ENCODE measurements at places on chromosomes 2 and 18. TPM values are rescaled to one million over a fixed set of nuclear protein-coding genes. Genes with fewer than 3 reads are reported as not detected.
A peak's percentile ranks its signal among the peaks of the same experiment; 100 is the strongest.

ATP6V1B1 gene
- total RNA-seq, result not detected

RSAD2 gene
- total RNA-seq, result not detected

HOXD8 gene
- not detected for total RNA-seq

OSBPL1A gene
- 55.1 TPM for total RNA-seq

ERICH2 gene
- total RNA-seq, result 1.6 TPM

GLI2 gene
- total RNA-seq, result 45.9 TPM

SERPINB4 gene
- total RNA-seq, result 0.53 TPM

C2orf92 gene
- 6.9 TPM for total RNA-seq

CDK15 gene
- not detected for total RNA-seq

MOGAT1 gene
- 0.62 TPM for total RNA-seq

- H3K4me1 ChIP-seq, result no peaks in the 10 kb centered on the region
- H3K27ac ChIP-seq, result no peak overlapping the region
- H3K36me3 ChIP-seq, result peaks cover 67% of the 10 kb centered on the region
- no peak overlapping the region for H3K4me3 ChIP-seq
- peaks cover 7% of the 10 kb centered on the region for H3K27me3 ChIP-seq
Measured at GRCh38 chr2:6442252-6442985, 423.3 kb downstream of the CMPK2 start.

DNA sequence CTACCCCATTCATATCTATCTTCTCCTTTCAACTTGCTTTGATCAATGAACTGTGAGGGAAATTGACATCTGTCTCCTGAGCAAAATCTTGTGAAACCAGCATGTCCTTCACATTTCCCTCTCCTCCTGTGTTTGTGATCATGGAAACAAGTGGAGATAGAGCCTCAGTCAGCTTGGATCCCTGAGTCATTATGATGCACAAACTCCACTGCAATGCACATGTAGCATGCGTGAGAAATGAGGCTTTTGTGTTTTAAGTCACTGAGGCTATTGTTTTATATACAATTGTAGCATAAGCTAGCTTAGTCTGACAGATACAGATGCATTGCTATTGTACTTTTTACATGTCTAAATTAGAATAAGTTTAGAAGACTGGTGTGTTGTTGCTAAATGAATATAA is 85.2 kb upstream of the HNMT start:
- no peak overlapping the region for H3K27ac ChIP-seq
- H3K27me3 ChIP-seq, result no peaks in the 10 kb centered on the region
- H3K36me3 ChIP-seq, result no peaks in the 10 kb centered on the region
- H3K4me1 ChIP-seq, result peaks cover 6% of the 10 kb centered on the region

DNA sequence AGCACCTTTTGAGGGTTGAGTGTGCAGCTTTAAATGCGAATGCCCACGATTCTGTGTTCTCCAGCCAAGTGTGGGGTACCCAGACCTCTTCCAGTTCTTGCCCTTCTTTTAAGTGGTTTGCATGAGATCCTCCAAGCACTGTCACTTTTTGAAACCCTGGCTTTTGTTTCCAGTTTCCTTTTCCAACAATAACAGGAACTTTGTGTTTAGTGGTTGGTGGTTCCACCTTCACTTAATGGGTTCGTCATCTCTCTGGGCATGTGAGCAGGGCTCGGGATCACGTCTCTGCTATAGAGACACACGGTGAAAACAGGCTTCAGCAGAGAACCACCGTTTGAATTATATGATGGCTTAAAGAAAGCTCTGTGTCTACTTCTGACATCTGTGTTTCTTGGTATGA is 197.6 kb downstream of the LDLRAD4 start:
- H3K27me3 ChIP-seq, result no peaks in the 10 kb centered on the region
- peaks cover 4% of the 10 kb centered on the region for H3K36me3 ChIP-seq
- DNase-seq, result no peak
- peaks cover 14% of the 10 kb centered on the region for H3K4me1 ChIP-seq
- no peak overlapping the region for H3K27ac ChIP-seq

DNA sequence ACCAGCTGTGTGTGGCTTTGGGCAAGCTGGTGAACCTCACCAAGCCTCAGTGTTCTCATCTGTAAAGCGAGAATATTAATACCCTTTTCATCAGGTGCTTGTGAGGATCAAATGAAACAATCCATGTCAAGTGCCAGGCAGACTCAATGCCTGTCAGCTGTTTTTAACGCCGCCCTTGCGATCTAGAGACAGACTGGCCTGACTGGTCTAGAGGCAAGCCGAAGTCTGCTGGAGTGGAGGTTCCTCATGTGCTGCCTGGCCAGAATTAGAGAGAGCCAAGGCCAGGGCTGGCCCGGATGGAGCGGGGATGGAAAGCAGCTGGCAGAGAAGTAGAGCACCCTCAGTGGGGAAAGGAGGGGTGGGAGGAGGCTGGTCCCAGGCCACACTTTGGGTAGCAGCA is 74.5 kb upstream of the B3GNT7 start:
- H3K4me1 ChIP-seq, result peaks cover 16% of the 10 kb centered on the region
- no peaks in the 10 kb centered on the region for H3K27me3 ChIP-seq
- peaks cover 13% of the 10 kb centered on the region for H3K36me3 ChIP-seq
- peak overlapping the region; percentile 63 for H3K27ac ChIP-seq
- no peak for DNase-seq
- H3K4me3 ChIP-seq, result no peak overlapping the region

DNA sequence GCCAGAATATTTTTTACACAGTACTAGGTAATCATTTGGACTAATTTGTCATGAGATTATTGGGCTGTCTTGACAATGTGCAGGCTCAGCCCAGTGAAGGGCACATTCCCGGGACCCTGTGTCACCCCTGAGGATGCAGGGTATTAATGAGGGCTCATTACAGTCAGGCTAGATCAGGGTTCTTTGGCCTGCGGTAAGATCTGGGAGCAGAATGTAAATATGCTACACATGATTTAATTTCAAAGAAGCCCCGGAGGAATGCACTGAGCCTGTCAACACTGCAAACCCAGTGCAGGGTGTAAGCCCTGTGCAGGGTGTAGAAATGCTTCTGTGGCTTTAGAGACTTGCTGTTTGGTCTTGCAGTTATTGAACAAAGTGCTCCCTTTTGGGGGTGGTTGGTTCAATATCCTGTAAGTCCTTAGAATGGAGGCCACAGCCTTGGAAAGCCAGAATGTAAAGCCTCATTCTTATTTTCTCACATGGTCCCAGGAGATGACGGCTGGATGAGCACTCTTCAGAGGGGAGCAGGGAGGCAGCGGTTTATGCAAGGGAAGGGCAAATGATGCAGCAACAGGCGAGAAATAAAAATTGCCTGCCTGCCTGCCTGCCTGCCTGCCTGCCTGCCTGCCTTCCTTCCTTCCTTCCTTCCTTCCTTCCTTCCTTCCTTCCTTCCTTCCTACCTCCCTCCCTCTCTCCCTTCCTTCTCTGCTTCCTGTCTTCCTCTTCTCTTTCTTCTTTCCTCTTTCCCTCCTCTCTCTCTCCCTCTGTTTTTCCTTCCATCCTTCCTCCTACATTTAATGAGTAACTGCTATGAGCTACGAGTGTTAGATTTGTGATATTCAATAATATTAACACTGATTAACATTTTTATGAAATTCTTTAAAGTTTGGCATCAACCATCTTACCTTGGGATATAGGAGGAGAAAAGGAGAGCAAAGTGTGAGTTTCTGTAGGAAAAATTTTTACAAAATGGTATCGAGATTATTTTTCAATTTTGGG is 148.8 kb downstream of the VAPA start:
- H3K27ac ChIP-seq, result no peak overlapping the region
- H3K36me3 ChIP-seq, result no peaks in the 10 kb centered on the region
- no peaks in the 10 kb centered on the region for H3K27me3 ChIP-seq
- H3K4me3 ChIP-seq, result no peak overlapping the region

DNA sequence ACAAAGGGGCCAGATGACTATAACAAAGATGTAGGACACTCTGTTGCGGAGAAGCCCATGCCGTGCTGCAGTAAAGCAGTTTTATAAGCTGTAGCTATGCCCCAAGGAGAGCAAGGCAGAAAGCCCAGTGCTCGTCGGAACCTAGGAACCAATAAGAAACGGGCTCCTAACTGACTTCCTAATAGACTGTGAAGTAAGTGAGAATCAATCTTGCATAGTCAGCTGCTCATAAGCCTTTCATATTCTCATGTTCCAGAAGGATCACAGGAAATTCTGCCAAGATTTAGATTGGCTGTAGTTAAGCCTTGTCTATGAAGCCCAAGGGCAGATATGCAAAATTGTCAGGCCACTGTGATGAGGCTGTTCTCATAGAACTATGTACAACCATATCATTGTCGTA is 98.4 kb downstream of the RTTN start:
- DNase-seq, result no peak
- H3K36me3 ChIP-seq, result peaks cover 57% of the 10 kb centered on the region
- no peak overlapping the region for H3K4me3 ChIP-seq
- H3K4me1 ChIP-seq, result no peaks in the 10 kb centered on the region

- H3K4me3 ChIP-seq, result no peak overlapping the region
- H3K27ac ChIP-seq, result peak overlapping the region; percentile 93
- peaks cover 37% of the 10 kb centered on the region for H3K4me1 ChIP-seq
Measured at GRCh38 chr2:170155723-170156253, 22.2 kb upstream of the MYO3B start.

GRCh38 chr18:75638776-75639471 is 211.4 kb upstream of the SMIM21 start:
- H3K36me3 ChIP-seq, result no peaks in the 10 kb centered on the region
- peaks cover 2% of the 10 kb centered on the region for H3K27me3 ChIP-seq
- H3K4me1 ChIP-seq, result peaks cover 17% of the 10 kb centered on the region
- no peak for DNase-seq

DNA sequence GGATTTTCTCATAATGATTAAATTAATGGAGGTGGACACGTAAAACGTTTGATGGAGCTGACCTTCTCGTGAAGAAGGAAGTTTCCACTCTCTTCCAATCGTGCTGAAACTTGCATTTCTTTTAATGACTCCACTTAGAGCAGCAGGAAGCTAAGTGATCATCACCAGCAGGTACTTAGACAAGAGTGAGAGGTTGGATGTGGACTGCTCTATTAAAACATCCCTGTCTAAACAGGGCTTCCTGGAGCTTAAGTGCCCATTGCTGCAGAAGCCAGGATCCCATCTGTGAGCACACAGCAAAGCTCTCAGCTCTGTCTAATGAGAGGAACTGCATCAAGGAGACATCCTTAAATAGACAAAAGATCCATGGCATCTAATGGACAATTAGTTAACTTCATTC is 1539.5 kb upstream of the CELF4 start:
- H3K4me1 ChIP-seq, result no peaks in the 10 kb centered on the region
- H3K27me3 ChIP-seq, result no peaks in the 10 kb centered on the region
- H3K27ac ChIP-seq, result no peak overlapping the region
- no peak overlapping the region for H3K4me3 ChIP-seq

DNA sequence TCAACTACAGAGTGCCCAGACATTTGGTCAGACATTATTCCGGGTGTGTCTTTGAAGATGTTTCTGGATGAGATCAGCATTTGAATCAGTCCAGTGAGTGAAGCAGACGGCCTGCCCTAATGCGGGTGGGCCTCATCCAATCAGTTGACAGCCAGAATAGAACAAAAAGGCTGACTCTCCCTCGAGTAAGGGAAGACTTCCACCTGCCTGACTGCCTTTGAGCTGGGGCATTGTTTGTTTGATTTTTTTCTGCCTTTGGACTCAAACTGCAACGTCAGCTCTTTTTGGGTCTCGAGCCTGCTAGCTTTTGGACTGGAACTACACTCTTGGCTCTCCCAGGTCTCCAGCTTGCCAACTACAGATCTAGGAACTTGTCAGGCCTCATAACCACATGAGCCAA is 111.7 kb upstream of the AGAP1 start:
- H3K36me3 ChIP-seq, result no peaks in the 10 kb centered on the region
- DNase-seq, result no peak
- H3K27me3 ChIP-seq, result no peaks in the 10 kb centered on the region
- H3K4me1 ChIP-seq, result peaks cover 35% of the 10 kb centered on the region
- H3K27ac ChIP-seq, result no peak overlapping the region

GRCh38 chr2:24304098-24304497 is 56.2 kb downstream of the ITSN2 start:
- H3K36me3 ChIP-seq, result peaks cover 26% of the 10 kb centered on the region
- no peak overlapping the region for H3K27ac ChIP-seq
- H3K4me3 ChIP-seq, result no peak overlapping the region
- no peaks in the 10 kb centered on the region for H3K4me1 ChIP-seq
- H3K27me3 ChIP-seq, result no peaks in the 10 kb centered on the region
- no peak for DNase-seq

DNA sequence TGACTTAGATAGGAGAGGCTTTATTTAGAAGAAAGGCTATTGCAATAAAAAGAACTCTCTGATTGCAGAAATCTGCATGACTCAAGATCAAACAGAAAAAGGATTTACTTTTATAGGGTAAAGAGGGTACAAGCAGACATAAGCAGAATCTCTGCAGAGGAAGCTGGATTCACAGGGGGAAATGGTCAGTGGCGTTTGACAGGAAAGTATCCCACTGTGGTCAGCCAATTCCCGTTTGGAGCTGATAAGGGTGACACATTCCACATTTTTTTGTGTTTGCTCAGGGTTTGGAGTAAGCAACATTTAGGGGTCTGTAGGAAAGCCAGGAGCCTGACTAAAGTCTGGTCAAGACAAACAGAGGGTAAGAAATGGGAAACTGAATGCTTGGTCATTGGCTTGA is 23.9 kb upstream of the SCYGR5 start:
- no peak for DNase-seq
- no peaks in the 10 kb centered on the region for H3K4me1 ChIP-seq
- H3K27ac ChIP-seq, result no peak overlapping the region
- H3K27me3 ChIP-seq, result no peaks in the 10 kb centered on the region
- no peak overlapping the region for H3K4me3 ChIP-seq
- H3K36me3 ChIP-seq, result no peaks in the 10 kb centered on the region

DNA sequence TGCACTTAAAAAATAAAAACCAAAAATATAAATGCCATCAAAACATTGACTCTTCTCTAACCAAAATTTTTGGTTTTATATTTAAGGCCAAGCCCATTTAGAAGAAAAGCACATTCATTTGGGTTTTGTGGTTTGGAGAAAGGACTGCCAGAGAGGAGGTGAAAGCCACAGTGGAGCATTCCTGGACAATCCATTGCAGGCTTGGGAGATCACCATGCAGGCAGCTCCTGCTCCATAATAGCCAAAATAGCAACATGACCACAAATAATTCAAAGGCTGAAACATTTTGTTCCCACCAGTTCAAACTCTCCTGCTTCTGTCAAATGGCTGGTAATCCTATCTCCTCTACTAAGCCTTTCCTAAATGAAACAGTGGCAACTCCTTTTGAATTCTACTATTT is 73.5 kb downstream of the GALNT3 start:
- no peak overlapping the region for H3K27ac ChIP-seq
- H3K4me3 ChIP-seq, result no peak overlapping the region
- no peaks in the 10 kb centered on the region for H3K27me3 ChIP-seq
- H3K36me3 ChIP-seq, result no peaks in the 10 kb centered on the region
- no peak for DNase-seq

DNA sequence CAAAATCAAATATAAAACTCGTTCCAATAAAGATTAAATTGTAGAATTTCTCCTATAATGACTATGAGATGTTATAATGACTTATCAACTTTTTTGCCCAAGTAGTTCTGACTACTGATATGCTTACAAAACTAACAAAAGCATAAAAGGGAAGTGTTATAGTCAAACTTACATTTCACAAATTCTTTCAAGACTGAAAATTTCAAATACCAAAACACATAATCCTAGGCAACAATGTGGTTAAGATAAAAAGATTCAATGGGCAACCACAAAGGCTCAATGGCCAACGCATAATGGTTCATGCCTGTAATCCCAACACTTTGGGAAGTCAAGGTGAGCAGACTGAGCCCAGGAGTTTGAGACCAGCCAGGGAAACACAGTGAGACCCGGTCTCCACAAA is 135.7 kb downstream of the USP34 start:
- DNase-seq, result no peak
- no peak overlapping the region for H3K4me3 ChIP-seq
- no peak overlapping the region for H3K27ac ChIP-seq
- H3K36me3 ChIP-seq, result peaks cover 27% of the 10 kb centered on the region
- H3K27me3 ChIP-seq, result no peaks in the 10 kb centered on the region
- H3K4me1 ChIP-seq, result no peaks in the 10 kb centered on the region

Measured in WTC11 (cell line).